ENCODE measurements at places on chromosomes 2 and 18.
A peak's percentile ranks its signal among the peaks of the same experiment; 100 is the strongest.

DNA sequence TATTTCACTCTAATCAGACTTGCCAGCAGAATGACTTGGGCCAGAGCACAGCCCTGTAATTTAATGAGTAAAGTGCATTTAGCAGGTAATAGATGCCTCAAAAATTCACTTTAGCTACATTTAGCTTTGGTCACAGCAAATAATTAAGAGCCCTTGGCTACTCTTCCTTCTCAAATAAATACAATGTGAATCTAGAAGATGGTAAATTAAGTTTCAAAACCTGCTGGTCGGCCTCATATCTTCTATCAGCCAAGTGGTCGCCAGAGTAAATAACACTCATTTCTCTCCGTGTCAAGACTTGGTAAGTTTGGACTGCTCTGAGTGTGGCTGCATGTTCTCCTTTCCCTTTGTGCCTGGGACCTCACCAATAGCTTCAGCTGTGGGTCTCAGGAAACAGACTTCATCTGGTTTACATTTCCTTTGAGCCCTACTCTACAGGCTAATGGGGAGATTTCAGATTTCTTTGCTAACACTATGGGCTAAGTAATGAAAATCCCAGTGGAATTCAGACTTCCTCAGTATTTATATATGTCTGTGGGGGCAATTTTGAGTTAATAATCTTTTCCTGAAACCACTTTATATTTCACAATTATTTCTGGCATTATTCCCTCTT is 375.8 kb downstream of the RBM43 start:
- DNase-seq: no peak

- no peak for DNase-seq
Observed at GRCh38 chr2:239122421-239123110, 274.7 kb downstream of the TWIST2 start.

GRCh38 chr2:210132239-210132638 is 39.0 kb downstream of the KANSL1L start:
- DNase-seq: peak; percentile 9

DNA sequence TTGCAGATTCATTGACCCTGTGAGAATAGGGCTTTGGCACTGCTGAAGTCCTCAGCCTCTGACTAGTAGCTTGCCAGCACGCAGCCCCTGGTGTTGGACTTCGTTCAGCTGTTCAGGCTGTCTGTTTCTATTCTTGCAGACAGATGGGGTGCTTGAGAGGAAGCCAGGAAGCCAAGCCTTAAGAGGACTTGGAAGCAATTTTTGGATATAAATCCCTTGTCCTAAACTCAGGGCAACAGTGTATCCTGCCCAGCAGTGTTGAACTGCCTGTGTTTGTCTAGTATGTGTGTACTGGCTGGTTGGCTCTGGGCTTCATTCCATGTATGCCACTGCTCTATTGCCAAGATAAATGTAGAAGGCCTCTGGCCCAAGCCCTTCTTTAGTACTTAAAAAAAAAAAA is 108.6 kb downstream of the COMMD1 start:
- DNase-seq: no peak

- DNase-seq: no peak
Observed at GRCh38 chr2:45567288-45567963, 43.6 kb downstream of the SRBD1 start.

- DNase-seq: peak; percentile 23
Observed at GRCh38 chr2:3214806-3215404, 162.7 kb downstream of the EIPR1 start.

DNA sequence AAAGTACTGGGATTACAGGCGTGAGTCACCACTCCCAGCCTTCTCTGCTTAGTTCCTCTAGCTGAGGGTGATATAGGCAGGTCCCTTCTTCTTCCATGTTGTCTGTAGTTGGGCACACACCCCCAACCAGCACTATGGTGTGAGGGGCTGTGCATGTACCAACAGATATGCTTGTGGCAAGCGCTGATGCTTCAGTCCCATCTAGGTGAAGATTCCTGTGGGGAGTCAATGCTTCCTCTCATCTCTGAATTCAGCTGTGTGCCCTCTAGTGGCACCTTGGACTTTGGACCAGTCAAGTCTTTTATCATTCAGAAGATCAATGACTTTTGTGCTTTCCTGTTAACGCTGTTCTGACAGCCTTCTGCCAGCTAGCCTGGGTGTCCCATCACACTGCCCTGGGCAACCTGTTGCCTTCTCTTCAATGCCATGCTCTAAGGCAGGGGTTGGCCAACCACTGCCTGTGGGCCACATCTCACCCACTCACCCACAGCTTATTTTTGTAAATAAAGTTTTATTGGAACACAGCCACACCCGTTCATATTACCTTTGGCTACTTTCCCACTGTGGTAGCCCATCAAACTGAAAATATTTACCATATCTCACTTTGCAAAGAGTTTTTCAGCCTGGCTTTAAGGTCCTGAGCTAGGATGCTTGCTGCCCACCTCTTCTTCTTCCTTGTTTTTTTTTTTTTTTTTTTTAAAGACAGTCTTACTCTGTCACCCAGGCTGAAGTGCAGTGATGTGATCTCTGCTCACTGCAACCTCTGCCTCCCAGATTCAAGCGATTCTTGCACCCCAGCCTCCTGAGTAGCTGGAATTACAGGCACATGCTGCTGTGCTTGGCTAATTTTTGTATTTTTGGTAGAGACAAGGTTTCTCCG is 51.0 kb downstream of the NPAS2 start:
- DNase-seq: no peak

GRCh38 chr18:56522816-56523215 is 115.6 kb downstream of the TXNL1 start:
- no peak for DNase-seq

GRCh38 chr2:223051693-223052289 is at the start of gene KCNE4:
TSS of gene KCNE4 (plus strand) at chr2:223052190. CDS start at chr2:223052831, 641 bp downstream.
- DNase-seq: no peak

DNA sequence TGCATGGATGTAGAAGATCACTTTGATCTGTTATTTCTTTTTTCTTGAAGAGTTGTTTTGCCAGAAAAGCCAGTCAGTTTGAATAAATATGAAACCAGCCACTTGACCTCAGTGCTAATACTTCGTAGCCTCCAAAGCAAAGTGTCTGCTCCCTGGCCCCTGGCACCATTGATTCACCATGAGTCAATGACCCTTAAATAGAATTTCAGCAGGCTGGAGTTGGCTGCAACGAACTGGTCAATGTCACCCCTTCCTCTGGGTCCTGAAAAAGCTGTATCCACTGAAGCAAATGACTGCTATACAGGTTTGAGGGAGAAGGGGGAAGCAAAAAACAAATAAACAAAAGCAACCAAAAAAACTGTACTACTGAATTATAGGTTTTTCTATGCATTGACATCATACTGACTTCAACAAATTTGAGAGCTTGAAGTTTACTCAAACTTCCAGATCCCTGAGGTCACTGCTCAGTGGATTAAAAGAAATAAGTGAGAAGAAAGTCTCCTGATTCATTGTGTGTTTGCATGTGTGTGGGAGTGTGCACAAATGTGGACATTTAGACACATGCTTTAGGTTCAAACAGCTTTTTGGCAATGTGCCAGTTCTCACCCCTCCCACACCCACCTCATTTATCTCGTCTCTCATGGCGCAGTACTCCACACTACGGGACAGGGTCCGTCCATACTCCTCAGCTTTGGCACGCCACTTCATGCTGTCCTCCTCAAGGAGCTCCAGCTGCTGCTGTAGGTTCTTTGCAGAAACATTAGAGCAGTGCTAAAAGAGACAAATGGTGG is 58.1 kb upstream of the TTN start:
- DNase-seq: no peak

GRCh38 chr18:3486512-3486911 is 36.5 kb downstream of the TGIF1 start:
- DNase-seq: no peak

GRCh38 chr2:239736358-239737143 is 288.6 kb downstream of the NDUFA10 start:
- DNase-seq: no peak

- DNase-seq: no peak
Observed at GRCh38 chr2:31332521-31332920, 82.0 kb downstream of the XDH start.

- DNase-seq: peak; percentile 50
Observed at GRCh38 chr2:181058378-181059269, 78.2 kb downstream of the UBE2E3 start.

DNA sequence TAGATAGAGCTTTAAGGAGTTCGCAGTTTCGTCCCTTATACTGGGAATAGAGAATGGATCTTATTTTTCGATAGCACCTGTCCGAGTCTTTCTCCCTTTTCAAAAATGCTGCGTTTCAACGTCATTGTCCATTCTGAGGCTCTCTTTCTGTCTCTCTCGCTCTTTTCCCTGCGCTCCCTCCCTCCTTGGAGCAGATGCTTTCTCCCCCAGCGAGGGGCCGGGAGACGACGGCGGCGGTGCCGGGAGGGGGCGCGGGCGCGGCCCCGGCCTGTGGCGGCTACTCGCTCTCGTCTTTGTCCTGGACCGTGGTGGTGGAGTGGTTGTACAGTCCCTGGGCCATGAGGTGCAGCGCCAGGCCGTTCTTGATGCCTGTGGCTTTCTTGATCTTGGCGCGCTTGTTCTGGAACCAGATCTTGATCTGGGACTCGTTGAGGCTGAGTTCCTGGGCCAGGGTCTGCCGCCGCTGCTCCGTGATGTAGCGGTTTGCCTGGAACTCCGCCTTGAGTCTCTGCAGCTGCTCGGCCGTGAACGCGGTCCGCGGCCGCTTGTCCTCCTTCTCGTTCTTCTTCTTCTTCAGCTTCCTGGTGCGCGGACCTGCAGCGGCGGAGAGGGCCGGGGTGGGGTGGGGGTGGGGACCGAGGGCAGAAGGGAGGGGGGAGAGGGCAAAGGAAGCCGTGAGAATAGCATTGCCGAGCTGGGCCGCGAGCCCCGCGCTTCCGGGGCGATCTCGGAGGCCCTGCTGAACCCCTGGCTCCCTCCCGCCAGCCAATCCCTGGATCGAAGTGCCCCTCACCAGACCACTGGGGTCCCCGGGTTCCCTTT is 4.6 kb downstream of the EN1 start:
- no peak for DNase-seq

DNA sequence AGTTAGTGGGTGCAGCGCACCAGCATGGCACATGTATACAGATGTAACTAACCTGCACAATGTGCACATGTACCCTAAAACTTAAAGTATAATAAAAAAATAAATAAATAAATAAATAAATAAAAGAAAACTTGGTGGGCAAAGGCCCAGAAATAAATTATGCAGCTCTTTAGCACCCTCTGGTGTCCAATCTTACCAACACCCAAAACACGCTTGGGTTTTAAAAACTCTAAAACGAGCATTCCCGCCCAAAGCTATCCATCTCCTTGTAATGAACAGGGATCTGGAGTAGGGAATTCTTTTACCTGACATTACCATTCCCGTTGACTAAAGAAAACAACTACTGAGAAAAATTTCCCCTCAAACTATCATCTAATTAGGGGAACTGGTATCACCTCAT is 2005.9 kb upstream of the CELF4 start:
- peak; percentile 2 for DNase-seq

- DNase-seq: no peak
Observed at GRCh38 chr2:136020831-136021230, 35.4 kb upstream of the DARS1 start.

- DNase-seq: no peak
Observed at GRCh38 chr2:217934321-217935131, 68.3 kb downstream of the TNS1 start.

DNA sequence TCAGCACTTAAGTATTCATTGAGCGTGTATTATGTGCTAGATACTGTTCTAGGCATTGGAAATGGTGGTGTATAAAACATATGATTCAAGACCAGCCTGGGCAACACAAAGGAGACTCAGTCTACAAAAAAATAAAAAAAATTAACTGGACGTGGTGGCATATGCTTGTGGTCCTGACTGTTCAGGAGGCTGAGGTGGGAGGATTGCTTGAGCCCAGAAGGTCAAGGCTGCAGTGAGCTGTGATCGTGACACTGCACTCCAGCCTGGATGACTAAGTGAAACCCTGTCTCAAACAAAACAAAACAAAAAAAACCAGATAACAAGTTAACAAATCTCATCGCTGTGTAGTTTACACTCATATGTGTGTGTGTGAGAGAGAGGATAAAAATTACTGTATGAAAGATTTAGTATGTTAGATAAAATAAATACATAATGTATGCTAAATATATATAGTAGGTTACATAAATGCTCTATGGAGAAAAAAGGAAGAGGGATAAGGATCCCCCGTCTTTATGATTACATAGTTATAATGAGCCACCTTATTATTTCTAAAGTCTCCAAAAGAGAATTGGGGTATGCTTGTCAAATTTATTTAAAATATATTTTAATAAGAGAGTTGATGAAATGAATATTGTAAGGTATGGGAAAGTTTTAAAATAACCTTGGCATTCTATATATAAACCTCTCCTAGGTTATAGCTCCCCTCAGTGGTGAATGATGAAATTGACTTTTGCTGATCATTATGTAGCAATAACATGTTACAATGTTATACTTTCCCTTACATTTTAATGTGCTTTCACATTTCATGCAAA is 69.2 kb downstream of the EHBP1 start:
- DNase-seq: peak; percentile 38

DNA sequence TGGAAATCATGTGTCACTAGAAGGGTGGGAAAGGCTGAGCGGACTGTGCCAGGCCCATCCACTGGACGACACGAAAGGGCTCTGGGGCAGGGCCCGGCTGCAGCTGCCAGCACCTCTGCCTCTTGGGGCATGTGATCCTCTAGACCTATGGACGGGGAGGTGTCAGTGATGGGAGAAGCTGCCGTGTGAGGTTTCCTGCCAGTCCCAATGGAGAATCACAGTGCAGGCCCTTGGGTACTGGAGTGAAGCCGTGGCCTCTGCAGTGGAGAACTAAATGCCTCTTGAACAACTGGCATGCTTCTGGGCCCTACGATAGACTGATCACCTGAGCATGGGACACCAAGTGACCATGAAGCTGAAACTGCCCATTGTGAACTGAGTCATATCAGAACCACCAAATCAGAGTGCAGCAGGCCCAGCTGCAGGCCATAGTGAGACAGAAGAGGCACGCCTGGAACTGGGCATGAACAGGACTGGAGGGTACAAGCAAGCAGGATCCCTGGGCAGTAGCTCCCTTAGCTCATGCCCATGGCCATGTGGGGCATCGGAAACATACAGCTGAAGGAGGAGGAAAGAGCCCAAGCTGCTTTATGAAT is 18.8 kb upstream of the RHOB start:
- DNase-seq: no peak

DNA sequence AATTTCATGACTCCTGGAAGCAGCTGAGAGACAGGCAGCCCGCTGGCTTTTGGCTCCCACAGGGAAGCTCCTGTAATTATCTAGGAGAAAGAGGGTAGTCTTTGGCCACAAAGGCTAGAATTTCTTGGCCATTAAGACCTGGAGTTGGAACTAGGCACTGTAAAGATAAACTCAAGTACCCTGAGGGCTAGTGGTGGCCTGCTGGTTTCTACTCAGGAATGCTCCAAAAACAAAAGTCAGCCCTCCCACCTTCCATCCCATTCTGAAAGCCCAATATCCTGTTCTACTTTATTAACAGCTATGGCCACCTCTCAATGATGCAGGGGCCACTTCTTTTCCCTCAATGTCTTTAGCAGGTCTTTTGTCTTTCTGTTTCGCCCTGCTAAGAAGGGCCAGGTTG is 34.0 kb upstream of the CYP26B1 start:
- DNase-seq: no peak

DNA sequence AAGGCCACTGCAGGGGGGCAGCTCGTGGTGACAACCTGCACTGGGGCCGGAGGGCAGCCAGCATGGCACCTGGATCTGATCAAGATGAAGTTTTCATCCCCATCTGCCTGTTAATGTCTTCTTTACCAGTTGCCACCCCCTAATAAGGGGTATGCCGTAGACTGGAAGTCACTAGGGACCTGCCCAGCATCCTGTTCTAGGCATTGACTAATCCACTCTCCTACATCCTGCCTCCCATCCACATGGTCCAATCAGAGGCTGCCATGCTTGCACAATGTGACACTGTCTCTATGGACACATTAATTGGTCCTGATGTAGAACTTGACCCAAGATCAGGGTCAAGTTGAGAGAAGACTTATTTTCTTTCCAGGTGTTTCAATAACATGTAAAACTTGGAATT is 95.1 kb upstream of the LCLAT1 start:
- DNase-seq: no peak

All from activated CD4-positive, alpha-beta T cell treated with anti-CD3 and anti-CD28 coated beads, Interleukin-10, Interleukin-2, amounts not matched to agents 100 ng/mL and 50 ng/mL, durations not matched to agents 16 hours and 8 hours (primary cell).